ENCODE measurements at places on chromosomes 7 and 10. TPM values are rescaled to one million over a fixed set of nuclear protein-coding genes. Genes with fewer than 3 reads are reported as not detected.

The SYCE1 gene
- not detected for total RNA-seq

The UTF1 gene
- not detected for total RNA-seq

The PLEKHS1 gene
- total RNA-seq = not detected

The TACC2 gene
- total RNA-seq = 21.8 TPM

The HGF gene
- not detected for total RNA-seq

The ACTL6B gene
- not detected for total RNA-seq

The FAM25A gene
- total RNA-seq = not detected

The CALHM1 gene
- not detected for total RNA-seq

The LRRD1 gene
- total RNA-seq = not detected

The CPA4 gene
- total RNA-seq = 11.6 TPM

The AKR1C8 gene
- not detected for total RNA-seq

The CALHM3 gene
- total RNA-seq = not detected
